ENCODE measurements at places on chromosomes 7 and 10.

- no peak for DNase-seq
Measured at GRCh38 chr7:33310546-33310945, 181.2 kb downstream of the BBS9 start.

- peak; percentile 17 for DNase-seq
Measured at GRCh38 chr10:11901833-11902475, 78.8 kb downstream of the PROSER2 start.

DNA sequence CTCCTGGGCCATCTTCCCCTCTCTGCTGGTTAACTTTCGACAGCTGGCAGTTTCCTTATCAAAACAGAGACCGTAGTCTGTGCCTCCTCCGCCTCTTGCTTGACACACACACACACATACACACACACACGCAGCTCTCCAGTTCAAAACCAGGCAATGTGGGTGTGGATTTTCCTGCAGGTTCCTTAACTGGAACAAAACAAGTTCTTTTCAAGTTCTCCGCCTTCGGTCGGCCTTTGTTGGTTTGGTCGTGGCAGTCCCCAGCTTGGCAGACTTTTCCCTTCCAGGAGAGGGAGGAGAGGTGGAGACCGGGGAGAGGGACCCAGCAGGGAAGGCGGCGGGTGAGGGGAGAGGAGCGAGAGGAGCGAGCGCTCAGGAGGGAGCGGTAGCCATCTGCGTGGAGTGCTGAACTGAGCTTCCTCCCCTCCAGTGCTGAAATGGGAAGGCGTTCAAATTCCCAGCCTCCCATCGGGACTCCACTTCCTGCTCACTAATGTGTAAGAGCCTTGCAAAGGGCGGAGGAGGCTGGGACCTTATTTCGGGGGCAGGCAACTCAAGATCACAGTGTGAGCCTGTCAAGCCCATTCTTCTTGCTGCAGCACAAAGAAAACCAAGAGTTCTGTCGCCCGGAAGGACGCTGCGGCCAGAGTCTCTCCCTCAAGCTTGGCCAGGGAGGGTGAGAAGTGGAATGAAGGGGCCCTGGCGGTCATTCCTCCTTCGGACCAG lies 120.6 kb downstream of the PRPF18 start:
- peak; percentile 96 for DNase-seq

DNA sequence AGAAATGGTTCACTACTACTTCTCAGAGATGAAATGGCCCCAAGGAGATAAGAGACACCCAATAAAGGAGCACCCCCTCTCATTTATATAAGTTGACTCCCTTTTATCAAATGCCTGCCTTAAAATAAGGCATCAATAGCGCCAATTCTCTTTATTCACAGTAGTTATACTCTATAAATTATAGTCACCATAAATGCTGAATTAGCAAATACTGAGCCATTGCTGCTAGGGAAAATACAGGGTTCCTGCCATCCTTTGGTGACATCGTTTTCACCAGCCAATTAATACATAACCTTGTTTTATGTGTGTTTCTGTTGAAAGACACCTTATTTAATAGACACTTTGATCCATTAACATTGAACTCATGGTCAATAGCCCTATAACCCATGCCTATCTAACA lies 28.6 kb downstream of the DCLRE1C start:
- no peak for DNase-seq

DNA sequence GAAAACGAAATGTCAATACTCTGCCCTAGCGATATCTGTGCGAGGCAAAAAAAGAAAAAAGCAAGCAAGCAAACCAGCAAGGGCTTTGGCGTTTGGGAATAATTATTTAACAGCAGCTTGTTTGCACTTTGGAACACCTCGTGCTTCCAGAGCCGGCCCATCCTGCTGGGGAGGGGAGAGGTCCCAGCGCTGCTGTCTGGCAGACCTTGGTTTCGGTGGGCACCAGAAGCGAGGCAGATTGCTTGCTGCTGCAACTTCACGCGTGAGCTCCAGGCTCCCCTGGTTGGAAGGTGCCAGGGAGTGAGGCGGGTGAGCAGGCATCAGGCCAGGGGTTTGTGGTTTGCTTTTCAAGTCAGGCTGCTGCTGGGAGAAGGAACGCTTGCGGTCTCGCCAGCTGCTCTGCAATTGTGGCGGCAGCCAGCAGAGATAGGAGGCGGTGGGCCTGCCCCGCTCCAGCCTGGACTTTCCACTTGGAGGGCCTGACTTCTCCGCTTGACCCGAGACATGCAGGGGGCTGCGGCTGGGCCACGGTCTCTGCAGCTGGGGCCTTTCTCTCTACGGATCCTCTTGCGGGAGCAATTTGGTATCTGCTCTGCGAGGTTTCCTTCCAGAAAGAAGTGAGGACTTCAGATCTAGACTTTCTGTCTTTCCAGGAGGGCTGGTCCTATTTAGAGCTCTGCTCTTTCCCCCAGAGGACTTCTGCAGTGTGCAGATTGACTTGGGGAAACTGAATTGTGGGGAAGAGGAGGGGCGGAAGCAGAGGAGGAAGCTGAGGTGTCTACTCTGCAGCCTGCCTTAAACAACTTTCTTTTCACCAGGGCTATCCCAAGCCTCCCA lies 131.4 kb downstream of the PRPF18 start:
- peak; percentile 90 for DNase-seq

DNA sequence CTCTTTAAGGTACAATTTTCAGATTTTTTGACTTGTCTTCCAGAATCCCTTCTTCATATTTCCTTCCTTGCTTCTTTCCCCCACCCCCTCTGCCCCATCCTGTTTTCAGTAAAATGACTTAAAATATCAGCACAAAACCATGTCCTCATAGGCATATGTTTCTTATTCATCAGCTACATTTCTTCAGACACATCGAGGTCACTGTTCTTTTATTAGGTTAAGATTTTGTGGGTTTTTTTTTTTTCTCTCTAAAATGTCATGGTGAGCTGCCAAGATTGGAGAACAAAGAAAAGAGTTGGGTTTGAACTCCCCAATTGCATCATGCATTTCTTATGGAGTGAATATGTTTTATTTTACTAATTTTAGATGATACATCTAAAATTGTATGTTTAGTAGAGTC lies 35.8 kb downstream of the LAMB4 start:
- DNase-seq = peak; percentile 94

- DNase-seq = peak; percentile 1
Measured at GRCh38 chr7:157096286-157097055, 42.3 kb upstream of the UBE3C start.
